ENCODE measurements at places on chromosomes 7 and 10. TPM values are rescaled to one million over a fixed set of nuclear protein-coding genes. Genes with fewer than 3 reads are reported as not detected.

- DNase-seq = no peak
These were observed 752 bp downstream of the DRGX start for GRCh38 chr10:49394933-49395740.

GRCh38 chr7:25360451-25360850 lies 132.2 kb upstream of the NPVF start:
- no peak for DNase-seq

DNA sequence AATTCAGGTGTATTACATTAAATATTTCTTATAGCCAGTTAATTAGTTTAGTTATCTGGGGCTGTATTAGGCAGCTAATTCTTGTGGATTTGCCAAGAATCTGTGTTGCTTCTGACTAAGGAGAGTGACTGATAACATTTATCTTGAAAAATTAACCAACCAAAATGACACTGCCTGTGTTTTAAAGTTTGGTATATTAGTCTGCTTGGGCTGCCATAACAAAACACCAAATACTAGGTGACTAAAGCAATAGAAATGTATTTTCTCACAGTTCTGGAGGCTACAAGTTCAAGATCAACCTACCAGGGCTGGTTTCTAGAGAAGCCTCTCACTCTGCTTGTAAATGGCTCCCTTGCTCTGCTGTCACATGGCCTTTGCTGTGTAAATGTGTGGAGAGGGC lies 12.9 kb downstream of the EXOC4 start:
- DNase-seq = no peak

DNA sequence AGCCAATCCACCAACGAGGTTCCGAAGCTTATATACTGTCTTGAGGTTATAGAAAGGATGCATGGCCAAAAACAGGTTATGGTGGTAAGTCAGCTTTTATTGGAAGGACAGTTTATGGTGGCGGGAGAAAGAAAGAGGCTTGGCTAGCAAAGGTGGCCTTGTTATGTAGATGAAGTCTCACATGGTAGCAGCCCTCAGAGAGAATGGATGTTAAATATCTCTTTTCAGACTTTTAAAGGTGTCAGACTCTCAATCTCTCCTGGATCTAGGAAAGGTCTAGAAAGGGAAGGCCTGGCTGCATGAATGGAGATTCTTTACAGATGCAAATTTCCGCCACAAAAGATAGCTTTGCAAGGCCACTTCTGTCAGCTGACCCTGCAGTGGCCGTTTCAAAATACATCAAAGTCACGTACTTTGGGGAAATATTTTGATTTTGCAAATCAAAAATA lies 333.8 kb downstream of the GALNT17 start:
- DNase-seq = no peak

- peak; percentile 75 for DNase-seq
These were observed at the start of gene GSDME for GRCh38 chr7:24757353-24758275. Gene GSDME, minus strand, starts transcription at chr7:24757464. Its CDS starts 7,690 bp downstream, at chr7:24749774.

- no peak for DNase-seq
These were observed 22.2 kb downstream of the CDNF start for GRCh38 chr10:14815681-14816080.

GRCh38 chr7:80047032-80047431 lies 87.6 kb upstream of the GNAI1 start:
- DNase-seq = no peak

GRCh38 chr10:59752278-59752940 lies 846 bp downstream of the MRLN start:
- DNase-seq = no peak

GRCh38 chr10:11617233-11617632 lies 5.8 kb upstream of the USP6NL start:
- no peak for DNase-seq

GRCh38 chr7:157619753-157620525 lies 283.1 kb downstream of the DNAJB6 start:
- DNase-seq = no peak

DNA sequence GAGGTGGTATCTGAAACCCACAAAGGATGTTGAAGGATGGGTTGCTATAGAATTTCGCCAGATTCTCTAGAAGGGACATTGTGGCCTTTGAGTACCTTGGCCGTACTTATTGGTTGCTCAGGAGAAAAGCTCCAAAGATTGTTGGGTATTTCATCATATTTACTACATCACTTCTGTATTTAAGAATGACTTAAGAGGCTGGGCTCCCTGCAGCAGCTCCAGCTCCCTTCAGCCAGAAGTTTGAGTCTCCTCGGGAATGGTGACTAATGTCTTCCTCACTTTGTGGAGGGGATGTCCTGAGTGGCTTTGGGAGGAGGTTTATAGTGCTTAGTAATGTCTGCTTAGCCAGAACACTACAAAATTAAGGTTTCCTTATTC lies 18.1 kb downstream of the MINDY4 start:
- DNase-seq = peak; percentile 84

DNA sequence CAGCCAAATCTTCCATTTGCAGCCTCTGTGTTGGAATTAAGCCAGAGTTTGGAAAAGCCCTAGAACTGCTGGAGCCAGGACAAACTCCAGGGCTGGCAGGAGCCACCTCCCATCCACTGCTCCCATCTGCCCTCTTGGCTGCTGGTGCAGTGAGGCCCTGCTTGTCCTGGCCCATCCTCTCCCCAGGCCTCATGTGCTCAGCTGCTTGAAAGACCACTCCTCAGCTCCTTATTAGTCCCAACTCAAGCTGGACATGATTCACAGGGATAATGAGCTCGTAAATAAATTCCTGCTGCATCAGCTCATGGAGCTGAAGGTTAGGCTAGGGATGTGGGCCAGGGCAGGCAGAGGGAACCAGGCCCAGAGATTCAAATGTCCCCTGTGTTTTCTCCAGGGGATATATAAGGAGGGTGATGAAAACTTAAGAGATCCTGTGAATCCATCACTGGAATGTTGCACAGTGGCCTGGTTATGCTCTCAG lies 282.8 kb downstream of the RPS24 start:
- peak; percentile 48 for DNase-seq

- no peak for DNase-seq
These were observed 350.1 kb upstream of the AOAH start for GRCh38 chr7:37074370-37074769.

GRCh38 chr10:46520941-46521340 lies 35.5 kb downstream of the GPRIN2 start:
- DNase-seq = peak; percentile 85

DNA sequence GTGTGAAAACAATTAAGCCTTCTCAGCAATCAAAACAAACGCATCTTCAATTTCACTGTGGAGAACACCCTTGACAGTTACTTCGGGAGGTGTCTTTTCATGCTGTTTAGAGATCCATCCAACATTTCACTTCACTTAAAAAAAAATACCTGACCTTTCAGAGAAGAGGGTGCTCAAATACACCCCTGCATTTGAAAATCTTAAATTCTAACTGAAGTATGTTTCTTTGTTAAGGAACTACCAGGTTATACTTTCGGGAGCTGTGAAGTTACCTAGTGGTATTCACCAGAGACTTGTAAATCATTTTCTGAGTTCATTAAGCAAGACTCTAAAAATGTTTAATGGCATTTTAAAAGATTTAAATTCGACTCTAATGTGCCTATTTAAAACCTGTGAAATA lies 38.8 kb downstream of the CNPY1 start:
- DNase-seq = no peak

DNA sequence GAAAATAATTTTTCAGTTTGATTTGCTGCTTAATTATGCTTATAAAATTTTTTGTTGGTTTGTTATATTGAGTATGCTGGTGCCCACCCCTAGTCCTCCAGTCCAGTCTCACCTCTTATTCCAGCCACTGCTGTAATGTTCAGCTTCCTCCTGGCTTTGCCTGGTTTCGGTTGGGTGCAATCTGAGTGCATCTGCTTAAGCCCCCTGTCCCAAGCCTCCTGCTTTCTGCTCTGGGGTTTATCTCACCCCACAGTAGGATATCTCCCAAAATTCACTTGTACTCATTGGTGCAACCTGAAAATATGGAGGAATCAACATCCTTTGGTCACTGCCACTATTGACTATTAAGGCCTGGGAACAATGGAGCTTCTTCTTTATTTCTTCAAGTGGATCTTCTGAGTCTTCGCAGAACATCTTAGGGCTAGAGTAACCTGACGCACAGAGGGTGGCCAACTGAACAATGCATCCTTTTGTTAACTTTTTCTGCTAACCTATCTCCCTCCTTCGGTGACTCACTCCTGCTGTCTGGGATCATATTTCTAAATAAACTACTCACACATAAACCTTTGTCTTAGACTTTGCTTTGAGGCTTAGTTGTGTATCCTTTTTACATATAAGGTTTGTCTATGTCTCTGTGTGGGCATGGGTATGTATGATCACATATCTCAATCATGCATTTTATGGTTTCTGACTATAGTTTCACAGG lies 19.1 kb upstream of the SOSTDC1 start:
- peak; percentile 84 for DNase-seq

Gene ADAP1
- 0.57 TPM for total RNA-seq

Gene SPDYE5
- not detected for total RNA-seq

Gene CDC14C
- total RNA-seq = 0.32 TPM

Gene CUL2
- total RNA-seq = 39.1 TPM

Gene CALN1
- total RNA-seq = not detected

Gene DNAH11
- under 0.01 TPM for total RNA-seq
